ENCODE measurements at places on chromosomes 12 and 14.
A peak's percentile ranks its signal among the peaks of the same experiment; 100 is the strongest.

GRCh38 chr12:26047401-26048226 lies 77.2 kb downstream of the BHLHE41 start:
- DNase-seq = no peak

DNA sequence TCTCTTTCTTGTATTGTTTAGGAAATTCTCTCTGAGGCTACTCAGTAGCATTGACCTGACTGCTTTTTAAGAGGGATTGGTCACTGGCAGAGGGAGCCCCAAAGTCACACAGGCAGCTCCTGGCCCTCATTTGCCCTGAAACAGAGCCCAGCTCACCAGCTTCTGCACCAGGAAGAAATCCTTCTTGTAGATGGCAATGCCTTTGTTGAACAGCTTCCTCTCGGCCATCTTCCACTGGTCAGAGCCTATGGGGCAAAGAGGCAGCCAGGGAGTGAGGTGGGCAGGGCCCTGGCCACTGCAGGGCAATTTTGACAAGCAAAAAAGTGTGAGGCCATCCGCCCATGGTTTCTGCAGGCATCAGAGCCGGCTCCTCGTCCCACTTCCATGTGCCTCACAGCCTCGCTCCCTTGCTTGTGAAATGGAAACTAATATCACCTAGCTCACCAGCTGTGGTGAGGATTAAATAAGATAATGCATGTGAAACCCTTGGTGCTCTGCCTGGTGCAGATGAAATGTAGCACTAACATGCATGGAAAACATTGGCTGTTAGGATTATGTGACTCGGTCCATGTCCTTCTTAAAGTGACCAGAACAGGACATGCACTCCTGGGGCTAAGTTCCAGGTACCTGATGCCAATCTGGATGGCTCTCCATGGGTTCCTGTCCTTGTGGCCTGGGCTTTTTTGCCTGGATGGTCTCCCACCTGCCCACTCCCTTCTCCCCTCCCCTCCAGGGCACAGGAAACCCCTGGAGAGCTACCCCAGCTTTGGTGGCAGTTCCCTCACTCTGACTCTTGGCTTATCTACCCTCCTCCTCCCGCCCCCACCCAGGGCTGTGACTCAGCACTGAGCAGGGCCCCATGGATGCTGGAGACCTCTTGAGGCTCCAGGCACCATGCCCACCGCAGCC lies 11.2 kb upstream of the PNMA1 start:
- DNase-seq = peak; percentile 66

- no peak for DNase-seq
Measured at GRCh38 chr14:99561864-99562263, 42.1 kb downstream of the CCDC85C start.

DNA sequence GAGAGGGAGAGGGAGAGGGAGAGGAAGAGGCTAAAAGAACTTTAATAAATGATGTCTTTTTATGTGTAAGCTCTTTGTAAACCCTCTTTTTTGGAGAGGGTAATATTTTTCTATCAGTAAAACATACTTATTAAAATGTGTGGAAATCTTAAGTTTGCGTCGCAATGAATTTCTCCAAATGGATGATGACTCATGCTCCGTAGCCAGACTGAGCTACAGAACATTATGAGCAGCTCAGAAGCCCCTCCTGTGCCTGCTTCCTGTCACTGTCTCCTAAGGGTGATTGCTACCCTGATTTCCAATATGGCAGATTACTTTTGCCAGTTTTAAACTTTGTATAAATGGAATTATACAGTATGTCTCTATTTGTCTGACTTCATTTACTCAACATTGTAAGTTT lies 13.0 kb upstream of the PYGL start:
- peak; percentile 83 for DNase-seq

DNA sequence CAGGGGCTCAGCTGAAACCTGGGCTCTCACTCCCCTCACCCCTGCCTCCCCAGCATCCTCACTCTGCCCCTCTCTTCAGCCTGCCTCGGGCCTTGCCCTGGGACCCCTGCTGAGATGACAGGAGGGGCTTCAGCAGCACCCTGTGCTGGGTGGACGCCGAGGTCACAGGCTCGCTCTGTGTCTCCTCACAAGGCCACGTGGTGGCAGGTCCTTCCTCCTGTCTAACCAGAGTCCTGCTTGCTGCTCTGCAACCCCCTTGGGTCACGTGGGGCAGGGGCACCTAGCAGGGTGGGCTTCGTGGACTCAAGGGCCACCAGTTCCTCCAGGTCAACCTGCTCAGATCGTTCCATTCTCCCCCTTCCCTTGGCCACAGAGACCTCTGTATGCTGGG lies 90.4 kb downstream of the TMEM121 start:
- no peak for DNase-seq

- DNase-seq = no peak
Measured at GRCh38 chr12:65962921-65963861, 138.9 kb downstream of the HMGA2 start.

Measured in iris pigment epithelial cell (primary cell).